Mesenteric fat pad (tissue), 1 donor: ENCODE measurements at places on chromosomes 1 and 21. TPM values are rescaled to one million over a fixed set of nuclear protein-coding genes. Genes with fewer than 3 reads are reported as not detected.

AADACL3 gene
- total RNA-seq, result 0.19 TPM

CLEC20A gene
- not detected for total RNA-seq

CD2 gene
- total RNA-seq, result 2.3 TPM

LRRC71 gene
- total RNA-seq, result 0.32 TPM

ACTL8 gene
- not detected for total RNA-seq
